ENCODE measurements at places on chromosomes 4 and X.

DNA sequence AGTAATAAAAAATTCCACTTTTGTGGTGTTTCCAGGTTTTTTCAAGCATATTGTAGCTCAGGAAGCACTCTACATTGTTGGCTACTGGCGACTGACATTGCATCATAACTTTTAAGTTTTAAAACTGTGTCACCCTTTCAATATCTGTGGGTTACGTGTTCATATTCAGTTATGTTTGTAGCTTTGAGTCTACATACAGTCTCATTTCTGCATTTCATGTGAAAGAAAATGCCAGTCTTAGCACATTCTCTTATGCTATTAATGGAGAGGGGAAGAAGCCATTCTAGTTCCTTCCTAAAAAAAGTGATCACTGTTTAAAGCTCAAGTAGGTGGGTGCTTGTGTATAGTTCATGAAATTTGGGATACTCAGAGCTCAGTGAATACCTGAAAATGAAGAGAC lies 38.1 kb downstream of the DIAPH2 start:
- DNase-seq: no peak

DNA sequence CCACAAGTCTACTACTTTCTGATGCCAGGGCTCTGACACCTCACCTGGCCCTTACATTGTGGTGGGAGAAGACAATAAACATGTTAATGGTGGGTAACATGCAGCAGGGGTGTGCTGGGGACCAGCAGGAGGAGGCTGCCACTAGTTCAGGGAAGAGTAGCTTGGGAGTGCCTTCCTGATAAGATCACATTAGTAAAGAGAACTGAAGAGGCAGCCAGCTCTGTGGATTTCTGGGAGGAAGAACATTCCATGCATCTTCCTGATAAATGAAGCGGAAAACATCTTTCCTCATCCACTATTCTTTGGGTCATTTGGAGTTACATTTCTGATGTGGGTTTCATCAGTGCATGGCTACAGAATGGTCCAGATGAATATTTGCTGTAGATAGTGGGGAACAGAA lies 9.0 kb downstream of the RNF150 start:
- no peak for DNase-seq

DNA sequence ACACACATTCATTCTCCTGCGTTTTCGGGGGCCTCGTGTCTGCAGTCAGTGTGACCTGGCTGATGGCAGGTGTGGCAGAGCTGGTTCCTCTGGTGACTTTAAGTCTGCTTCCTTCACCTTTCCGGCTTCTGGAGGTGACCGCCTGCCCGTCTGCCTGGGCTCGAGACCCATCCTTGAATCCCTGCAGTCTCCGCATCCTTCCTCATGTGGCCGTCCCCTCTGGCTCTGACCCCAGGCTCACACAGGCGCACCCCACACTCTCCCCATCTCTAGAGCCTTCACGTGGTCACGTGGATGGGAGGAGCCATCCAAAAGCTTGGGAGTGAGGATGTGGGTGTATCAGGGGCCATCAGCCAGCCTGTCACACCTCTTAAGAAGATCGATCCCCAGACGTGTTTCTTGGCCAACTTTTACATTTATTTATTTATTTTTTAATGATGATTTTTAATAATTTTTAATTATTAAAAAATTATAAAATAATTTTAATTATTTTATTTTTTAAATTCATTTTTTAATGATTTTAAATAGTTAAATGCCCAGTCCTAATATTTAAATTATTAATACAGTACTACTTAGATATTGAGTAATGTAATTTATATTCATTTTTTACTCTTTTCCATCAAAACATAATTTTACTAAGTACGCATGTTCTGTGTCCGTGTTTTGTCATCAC lies 20.9 kb downstream of the RGS12 start:
- DNase-seq: no peak

GRCh38 chrX:119411959-119412358 lies 12.8 kb downstream of the SLC25A43 start:
- DNase-seq: no peak

DNA sequence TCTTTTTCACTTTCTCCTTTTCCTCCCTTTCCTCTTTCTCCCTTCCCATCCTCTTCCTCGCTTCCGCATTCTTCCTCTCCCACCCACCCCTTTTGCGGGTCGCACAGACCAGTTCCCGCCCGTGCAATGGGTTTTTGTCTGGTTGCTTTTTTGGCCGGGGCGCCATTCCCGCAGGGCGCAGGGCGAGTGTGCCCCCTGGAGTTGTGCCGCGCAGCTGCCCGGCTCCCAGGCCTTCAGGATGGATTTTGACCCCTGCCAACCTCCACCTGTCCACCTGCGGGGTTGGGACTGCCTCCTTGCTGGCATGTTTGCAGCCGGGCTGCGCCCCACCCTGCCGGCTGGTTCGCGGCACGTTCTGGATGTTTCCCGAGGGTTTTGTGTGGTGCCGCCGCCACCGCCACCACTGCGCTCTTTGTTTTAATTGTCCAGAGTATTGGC lies 578 bp upstream of the SEL1L3 start:
- DNase-seq: no peak

DNA sequence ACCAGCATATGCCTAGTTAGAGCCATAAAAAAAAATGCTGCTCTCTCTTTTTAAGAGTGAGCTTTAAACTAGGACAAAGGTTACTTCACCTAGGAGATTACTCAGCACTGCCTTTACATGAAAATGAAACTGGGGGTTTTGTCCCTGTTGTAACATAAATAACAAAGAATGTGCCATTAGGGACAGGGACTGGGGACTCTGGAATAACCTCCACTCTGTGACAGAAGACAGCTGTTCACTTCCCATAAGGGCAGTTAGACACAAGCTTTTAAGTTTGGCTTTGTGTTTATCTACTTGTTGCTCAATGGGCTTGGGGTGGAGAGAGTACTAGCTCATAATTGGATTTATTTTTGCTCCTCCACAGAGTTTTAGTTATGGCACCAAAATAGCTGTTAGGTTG lies 11.9 kb downstream of the ENPEP start:
- DNase-seq: no peak

DNA sequence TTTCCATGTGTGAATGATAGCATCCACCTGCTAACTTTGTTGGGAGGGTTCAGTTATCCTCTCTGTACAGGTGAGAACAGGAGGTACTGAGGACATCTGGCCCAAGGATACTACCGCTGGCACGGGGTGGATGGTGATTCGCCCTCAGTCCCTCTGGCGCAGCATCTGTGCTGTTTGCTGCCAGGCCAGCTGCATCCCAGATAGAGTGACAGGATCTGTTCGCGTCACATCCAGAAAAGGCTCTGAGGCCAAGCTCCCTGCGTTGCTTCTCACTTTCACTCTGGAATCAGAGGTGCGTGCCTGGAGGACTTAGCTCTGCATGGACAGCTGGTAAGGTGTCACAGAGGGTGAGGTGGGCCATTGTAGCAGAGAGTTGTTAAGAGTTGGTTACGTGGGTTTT lies 95.4 kb downstream of the TBL1X start:
- DNase-seq: no peak

DNA sequence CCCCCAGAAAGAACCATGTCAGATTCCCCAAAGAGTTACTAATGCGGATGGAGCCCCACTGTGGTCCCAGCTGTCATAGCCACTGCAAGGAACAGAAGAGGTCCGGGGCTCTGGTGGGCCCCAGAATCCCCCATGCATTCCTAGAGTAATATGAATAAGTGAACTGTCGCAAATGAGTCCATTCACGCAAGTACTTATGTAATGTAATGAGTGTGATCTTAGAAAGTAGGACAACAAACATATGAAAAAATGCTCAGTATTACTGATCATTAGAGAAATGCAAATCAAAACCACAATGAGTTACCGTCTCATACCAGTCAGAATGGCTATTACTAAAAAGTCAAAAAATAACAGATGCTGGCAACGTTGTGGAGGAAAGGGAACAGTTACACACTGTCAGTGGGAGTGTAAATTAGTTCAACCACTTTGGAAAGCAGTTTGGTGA lies 141.5 kb upstream of the RBPJ start:
- no peak for DNase-seq

- no peak for DNase-seq
These were observed 144.5 kb downstream of the SMIM20 start for GRCh38 chr4:26058537-26058936.

DNA sequence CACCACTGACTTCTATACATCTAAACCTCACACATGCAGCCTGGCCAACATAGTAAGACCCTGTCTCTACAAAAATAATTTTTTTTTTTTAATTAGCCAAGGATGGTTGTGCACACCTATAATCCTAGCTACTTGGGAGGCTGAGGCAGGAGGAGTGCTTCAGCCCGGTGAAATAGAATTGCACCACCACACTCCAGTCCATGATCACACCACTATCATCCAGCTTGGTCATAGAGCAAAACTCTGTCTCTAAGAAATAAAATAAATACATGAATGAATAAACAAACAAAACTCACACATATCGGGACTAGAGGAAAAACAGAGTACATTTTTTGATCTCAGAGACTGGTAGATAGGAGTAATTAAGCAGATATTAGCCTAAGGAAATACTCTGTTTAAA lies 66.6 kb upstream of the PDE5A start:
- no peak for DNase-seq

DNA sequence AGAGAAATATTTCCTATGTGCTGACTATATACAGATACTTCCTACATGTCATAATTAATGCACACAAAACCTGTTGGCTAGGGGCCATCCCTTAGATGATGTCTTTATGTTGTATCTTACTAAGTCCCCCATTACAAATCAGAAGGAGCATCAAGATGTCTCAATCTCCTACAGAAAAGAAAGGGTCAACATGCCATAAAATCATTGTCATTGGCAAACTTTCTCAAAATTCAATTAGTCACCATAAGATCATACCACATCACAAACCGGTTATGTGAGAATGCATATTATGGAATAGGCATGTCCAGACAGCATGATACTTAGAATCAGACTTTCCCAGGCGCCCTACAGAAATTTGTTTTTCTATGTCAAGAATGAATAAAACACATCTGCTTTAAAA lies 175.2 kb upstream of the TET2 start:
- DNase-seq: no peak

DNA sequence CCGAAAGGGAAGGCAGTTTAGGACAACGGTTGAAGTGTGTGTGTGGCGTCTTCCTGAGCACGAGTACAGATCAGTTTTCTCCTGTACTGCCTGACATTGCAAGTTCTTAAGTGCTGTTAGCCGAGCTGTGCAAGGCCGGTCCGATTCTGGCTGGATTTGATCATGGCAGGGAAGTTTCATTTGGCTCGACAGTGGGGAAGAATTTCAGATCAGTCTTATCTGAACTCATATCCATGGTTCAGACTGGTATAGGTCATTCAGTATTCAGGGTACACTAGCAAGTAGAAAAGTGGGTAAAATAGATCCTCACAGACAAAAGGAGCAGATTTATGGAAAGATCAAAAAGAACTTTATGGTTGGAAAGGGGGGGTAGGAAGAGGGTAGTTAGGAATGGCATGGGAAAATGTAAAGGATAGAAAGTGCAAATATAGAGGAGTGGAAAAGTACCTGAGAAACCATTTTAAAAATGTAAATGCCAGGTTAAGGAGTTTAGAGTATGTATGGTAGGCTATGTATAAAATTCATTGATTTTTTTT lies 716 bp downstream of the THAP9 start:
- DNase-seq: no peak

- no peak for DNase-seq
These were observed 84.6 kb upstream of the PPP2R3B start for GRCh38 chrX:471281-471680.

DNA sequence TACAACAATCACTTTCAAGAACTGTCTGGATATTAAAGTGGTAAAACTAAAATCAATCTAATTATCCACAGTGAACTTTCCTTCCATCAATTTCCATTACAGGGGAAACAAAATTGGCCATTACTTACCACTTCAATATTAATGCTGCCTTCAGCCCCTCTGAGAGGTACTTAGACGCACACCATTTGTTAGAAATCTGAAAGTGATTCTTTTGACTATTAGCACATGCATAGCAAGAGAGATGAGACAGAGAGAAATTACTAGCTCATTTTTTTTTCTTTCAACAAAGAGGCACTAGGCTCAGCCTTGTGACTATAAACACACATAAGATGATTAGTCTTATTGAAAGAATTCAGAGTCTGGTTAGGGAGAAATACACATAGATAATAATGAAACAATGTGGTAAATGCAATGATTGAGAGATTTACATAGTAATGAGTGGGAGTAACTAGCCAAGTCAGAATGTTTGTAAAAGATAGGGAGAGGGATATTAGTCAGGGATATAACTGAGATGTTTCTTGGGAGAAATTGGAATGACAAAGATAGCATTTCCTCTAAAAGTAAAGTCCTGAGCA lies 93.3 kb downstream of the YIPF7 start:
- DNase-seq: no peak

DNA sequence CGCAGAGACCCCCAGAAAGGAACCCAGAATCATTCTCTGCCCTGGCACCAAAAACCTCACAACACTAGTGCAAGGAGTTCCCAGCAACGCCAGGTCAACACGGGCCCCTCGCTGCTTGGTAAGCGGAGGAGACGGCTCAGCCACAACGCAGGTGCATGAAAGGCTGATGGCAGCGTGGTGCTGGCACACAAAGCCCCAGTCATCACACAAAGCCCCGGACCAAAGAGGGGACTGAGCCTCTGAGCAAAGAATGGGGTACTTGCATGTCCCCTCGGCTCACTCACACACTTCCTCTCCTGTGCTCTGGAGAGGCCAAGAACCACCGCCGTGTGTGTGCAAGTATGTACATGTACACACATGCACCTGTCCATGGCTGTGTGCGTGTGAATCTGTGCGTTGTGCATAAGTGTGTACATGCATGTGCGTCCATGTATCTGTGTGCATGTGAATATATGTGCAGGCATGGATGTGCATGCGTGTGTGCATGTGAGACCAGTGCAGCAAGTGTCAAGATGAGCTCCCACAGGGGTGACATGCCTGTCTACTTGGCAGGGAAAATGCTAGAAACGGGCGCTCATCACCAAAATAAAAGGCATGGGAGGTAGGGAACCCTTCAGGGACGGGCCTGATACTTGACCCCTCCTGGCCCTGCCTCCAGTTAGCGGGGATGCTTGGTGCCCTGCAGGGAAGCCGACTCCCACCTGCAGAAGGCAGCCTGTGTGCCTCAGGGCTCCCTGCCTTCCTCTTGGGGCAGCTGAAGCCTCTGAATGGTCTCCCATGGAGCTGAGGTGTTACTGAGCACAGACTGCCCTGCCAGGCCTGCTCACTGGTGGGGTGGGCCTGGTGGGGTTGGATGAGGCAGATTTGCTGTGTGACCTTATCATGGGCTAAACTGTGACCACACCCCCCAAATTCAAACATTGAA lies 60.4 kb downstream of the ZFYVE28 start:
- DNase-seq: no peak

- no peak for DNase-seq
These were observed 1240.7 kb downstream of the C4orf33 start for GRCh38 chr4:130336585-130337217.

GRCh38 chr4:113880240-113881028 lies 99.0 kb downstream of the ARSJ start:
- no peak for DNase-seq

- DNase-seq: no peak
These were observed 32.7 kb upstream of the CASK start for GRCh38 chrX:41956027-41956426.

DNA sequence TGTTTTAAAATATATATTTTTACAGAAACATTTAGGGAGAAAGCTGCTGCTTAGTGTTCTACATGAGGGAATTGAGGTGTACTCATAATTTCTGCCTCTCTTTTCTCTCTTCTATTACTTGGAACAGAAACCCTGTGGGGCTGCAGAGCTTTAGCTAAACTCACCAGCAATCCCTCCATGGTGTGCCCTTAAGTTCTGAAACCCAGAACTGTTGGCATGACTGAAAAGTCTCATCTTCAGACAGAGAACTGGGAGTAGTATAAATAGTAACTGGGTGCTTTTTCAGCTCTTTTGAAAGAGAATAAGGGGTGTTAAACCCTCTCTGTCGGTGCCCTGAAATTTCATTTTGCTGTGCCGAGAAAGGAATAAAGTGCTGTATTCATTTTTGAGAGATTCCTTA lies 294.9 kb upstream of the BOD1L1 start:
- DNase-seq: no peak
